Progenitor cell of endocrine pancreas (in vitro differentiated cells): ENCODE measurements at places on chromosomes 5 and 9. TPM values are rescaled to one million over a fixed set of nuclear protein-coding genes. Genes with fewer than 3 reads are reported as not detected.

DNA sequence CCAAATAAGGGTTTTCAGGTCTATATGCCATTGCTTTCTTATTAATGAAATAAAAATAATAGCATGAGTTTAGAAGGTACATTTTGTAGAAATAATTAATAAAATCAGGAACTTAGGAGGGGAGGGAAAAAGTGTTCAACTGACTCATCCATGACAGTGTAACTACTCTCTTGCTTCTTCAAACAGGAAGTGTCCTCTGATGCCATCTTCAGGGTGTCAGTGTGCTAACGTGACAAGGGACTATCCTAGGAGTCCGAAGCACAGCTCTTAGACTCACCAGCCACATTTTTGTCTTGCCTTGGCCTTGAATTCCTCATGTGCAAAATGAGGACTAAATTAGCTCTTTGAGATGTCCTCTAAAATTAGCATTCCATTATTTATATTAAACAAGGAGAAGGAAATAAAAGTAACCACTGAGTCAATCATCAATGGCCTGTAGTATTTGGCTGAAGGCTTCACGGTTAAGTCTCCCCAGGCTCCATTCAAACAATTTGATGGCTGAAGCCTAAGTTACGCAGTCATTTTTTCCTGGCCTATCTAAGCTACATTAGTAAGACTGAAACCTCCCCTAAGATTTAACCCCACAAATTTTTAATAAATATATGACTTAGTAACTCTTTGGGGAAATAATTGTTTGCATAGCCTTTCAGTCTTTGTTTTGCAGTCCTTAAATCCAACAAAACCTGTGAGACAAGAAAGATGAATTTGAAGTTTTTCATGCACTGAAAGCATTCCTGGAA is 151.1 kb downstream of the ARL15 start:
- H3K27me3 ChIP-seq: no peaks in the 10 kb centered on the region
- DNase-seq: no peak
- H3K27ac ChIP-seq: no peak overlapping the region

- no peaks in the 10 kb centered on the region for H3K36me3 ChIP-seq
- H3K4me3 ChIP-seq: no peak overlapping the region
- peaks cover 19% of the 10 kb centered on the region for H3K4me1 ChIP-seq
- H3K27ac ChIP-seq: no peak overlapping the region
Measured at GRCh38 chr5:56667692-56668091, 147.7 kb upstream of the MAP3K1 start.

DNA sequence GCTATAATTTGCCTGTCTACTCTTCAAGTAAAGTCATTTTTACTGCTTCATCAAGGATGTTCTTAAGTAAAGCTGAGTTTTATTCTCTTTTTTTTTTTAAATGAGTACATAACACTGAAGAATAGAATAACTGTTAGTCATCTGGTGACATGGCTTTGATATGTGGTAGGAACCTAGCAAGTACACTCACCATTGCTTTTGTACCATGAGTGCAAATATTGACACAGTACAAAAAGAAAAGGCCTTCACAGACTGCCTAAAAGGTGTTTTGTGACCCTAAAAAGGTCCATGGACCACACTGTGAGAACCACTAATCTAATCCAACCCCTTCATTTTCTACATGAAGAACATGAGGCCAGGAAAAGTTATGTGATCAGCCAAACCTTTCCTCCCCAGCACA is 55.0 kb downstream of the ECPAS start:
- peaks cover 15% of the 10 kb centered on the region for H3K4me1 ChIP-seq
- no peaks in the 10 kb centered on the region for H3K27me3 ChIP-seq
- no peak for DNase-seq
- H3K27ac ChIP-seq: peak overlapping the region; percentile 66
- H3K36me3 ChIP-seq: peaks cover 37% of the 10 kb centered on the region
- H3K4me3 ChIP-seq: no peak overlapping the region

DNA sequence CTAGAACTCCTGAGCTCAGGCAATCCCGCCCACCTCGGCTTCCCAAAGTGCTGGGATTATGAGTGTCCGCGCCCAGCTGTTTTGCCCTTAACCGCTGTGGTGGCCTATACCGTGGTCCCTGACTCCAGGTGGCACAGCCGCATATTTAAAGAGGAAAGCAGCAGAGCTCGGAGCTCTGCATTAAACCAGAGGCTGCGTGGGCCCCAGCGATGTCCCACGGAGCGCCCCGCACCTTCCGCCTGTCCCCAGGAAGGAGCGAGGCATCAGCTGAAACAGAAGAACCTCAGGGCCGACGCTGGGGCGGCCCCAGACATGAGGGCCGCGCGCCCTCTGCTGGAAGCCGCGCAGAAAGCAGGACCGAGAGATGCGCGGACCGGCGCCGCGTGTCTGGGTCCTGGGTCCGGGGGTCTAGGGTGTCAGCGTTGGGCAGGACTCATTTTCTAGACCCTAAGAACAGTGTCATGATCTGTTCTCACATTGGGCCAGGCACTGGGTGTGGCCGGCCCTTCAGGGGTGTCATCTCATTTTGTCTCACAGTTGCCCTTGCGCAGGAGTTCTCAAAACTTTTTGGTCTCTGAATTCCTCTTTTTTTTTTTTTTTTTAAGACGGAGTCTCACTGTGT is 37.7 kb downstream of the LAMC3 start:
- H3K4me1 ChIP-seq: no peaks in the 10 kb centered on the region
- DNase-seq: peak; percentile 63
- no peak overlapping the region for H3K27ac ChIP-seq
- H3K36me3 ChIP-seq: no peaks in the 10 kb centered on the region

DNA sequence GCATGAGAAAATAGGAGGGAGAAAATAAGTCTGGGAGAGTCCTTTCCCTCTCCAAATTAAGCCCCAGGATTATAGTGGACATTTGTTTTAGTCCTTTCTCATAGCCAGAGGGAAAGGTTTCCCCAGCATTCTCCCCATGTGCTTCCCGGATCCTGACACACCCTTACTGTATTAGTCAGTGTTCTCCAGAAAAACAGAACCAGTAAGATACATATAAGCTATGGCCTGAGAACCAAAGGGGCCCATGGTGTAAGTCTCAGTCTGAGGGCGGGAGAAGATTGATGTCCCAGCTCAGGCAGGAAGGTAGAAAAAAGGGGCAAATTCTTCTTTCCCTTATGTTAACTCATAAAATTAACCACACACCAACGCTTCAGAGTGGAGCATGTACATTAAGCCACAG is 25.6 kb upstream of the SPATA31D4 start:
- peaks cover 7% of the 10 kb centered on the region for H3K27me3 ChIP-seq
- no peak overlapping the region for H3K27ac ChIP-seq
- no peaks in the 10 kb centered on the region for H3K36me3 ChIP-seq
- DNase-seq: no peak

GRCh38 chr9:19809422-19810269 is 20.8 kb upstream of the SLC24A2 start:
- no peak for DNase-seq
- no peak overlapping the region for H3K4me3 ChIP-seq
- no peaks in the 10 kb centered on the region for H3K4me1 ChIP-seq
- no peaks in the 10 kb centered on the region for H3K27me3 ChIP-seq

GRCh38 chr9:16243798-16244197 is 626.7 kb downstream of the BNC2 start:
- DNase-seq: no peak
- no peaks in the 10 kb centered on the region for H3K27me3 ChIP-seq
- peak overlapping the region; percentile 83 for H3K27ac ChIP-seq
- H3K4me3 ChIP-seq: no peak overlapping the region
- peaks cover 11% of the 10 kb centered on the region for H3K4me1 ChIP-seq

- H3K4me1 ChIP-seq: peaks cover 2% of the 10 kb centered on the region
- H3K36me3 ChIP-seq: peaks cover 27% of the 10 kb centered on the region
- H3K4me3 ChIP-seq: no peak overlapping the region
- H3K27me3 ChIP-seq: no peaks in the 10 kb centered on the region
Measured at GRCh38 chr9:69223605-69224004, 49.5 kb downstream of the TJP2 start.

DNA sequence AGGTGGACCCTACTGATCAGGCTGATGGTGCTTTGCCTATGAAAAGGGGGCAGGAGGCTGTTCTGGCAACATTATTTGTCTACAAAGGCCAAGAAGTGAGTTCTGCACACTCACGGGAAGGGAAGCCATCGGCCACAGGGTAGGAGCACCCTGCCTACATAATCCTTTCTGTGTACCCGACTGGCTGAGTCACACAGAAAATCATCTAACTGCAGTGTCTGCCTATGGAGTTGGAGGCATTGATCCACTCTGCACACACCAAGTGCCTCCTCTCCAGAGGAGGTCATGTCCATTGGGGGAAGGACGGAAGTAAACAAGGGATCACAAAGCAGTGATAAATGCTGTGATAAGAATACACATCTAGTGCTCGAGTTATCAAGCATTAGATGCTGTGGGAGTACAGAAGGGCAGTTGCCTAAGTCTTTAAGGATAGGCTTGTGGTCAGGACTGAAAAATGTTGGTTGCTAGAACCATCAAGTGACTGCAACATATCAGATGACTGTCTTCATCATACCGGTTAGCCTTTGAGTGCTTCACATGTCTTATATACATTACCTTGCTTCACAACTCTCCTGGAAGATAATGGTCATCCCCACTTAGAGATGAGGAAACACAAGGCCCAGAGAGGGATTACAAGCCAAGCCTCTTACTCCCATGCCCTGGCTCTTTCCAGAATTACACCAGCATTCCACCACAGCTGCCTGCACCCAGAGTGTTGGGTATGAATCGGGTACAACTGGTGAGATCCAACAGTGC is 1.3 kb upstream of the SLC2A8 start:
- H3K36me3 ChIP-seq: peaks cover 1% of the 10 kb centered on the region
- H3K27ac ChIP-seq: peak overlapping the region; percentile 90
- H3K27me3 ChIP-seq: no peaks in the 10 kb centered on the region
- H3K4me1 ChIP-seq: peaks cover 17% of the 10 kb centered on the region
- peak overlapping the region; percentile 78 for H3K4me3 ChIP-seq

DNA sequence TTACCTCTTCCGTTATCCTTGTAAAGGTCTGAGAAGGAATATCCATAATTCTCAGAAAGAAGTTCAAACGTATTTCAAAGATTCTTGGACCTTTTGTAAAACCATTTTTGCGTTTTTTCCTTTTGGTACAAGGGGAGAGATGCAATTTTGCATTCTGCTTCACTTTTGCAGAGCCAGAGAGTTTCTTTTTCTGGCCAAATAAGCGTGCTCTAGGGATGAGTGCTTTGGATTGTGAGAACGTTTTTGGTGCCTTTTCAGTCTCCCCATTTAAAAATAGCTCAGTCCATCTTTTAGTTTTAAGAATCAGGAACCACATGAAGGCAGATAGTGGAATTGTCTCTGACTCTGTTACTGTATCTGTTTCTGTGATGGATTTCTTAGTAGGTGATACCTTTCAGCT is 1.5 kb downstream of the ARHGAP26 start:
- DNase-seq: no peak
- H3K4me3 ChIP-seq: peak overlapping the region; percentile 85
- peak overlapping the region; percentile 56 for H3K27ac ChIP-seq
- peaks cover 10% of the 10 kb centered on the region for H3K4me1 ChIP-seq
- peaks cover 6% of the 10 kb centered on the region for H3K27me3 ChIP-seq

GRCh38 chr5:131196331-131196730 is 25.6 kb downstream of the LYRM7 start:
- no peaks in the 10 kb centered on the region for H3K36me3 ChIP-seq
- H3K4me1 ChIP-seq: no peaks in the 10 kb centered on the region
- no peak for DNase-seq
- H3K27me3 ChIP-seq: no peaks in the 10 kb centered on the region
- H3K27ac ChIP-seq: no peak overlapping the region

DNA sequence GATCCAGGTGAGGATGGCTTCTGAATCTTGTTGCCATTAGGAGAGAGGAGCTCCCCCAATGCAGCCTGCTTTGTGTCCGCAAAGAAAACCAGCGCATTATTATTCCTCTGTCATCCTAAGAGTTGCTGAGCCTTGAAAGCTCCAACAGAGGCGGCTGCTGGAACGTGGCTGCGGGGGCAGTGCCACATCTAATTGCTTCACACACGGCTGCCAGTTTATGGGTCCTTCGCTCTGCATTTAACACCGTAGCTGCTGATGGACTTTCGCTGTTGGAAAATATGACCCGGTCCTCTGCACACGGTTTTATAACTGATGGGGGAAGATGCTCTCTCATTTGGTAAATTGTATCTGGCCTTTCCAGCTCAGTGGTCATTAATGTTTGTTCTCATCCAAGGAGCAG is 38.0 kb downstream of the ZNF622 start:
- no peak for DNase-seq
- peaks cover 24% of the 10 kb centered on the region for H3K27me3 ChIP-seq
- H3K27ac ChIP-seq: no peak overlapping the region

DNA sequence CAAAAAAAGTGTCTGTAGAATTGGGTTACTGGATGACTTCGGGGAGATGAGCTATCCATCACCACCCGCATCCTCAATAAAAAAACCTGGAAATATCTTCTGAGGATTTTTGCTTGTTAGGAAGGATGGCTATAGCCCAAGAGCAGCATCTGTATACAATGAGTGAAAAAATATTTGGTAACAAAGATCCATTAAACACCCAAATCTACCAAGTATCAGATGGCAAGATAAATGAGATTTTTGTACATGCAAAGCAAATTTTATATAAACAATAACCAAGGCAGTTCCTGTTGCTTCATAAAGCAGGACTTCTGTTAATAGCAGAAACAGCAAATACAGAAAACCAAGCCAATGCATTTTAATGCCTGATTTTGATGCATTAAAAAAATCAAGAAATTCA is 166.6 kb downstream of the SLC28A3 start:
- H3K27me3 ChIP-seq: peaks cover 17% of the 10 kb centered on the region
- no peak overlapping the region for H3K27ac ChIP-seq
- no peaks in the 10 kb centered on the region for H3K4me1 ChIP-seq

DNA sequence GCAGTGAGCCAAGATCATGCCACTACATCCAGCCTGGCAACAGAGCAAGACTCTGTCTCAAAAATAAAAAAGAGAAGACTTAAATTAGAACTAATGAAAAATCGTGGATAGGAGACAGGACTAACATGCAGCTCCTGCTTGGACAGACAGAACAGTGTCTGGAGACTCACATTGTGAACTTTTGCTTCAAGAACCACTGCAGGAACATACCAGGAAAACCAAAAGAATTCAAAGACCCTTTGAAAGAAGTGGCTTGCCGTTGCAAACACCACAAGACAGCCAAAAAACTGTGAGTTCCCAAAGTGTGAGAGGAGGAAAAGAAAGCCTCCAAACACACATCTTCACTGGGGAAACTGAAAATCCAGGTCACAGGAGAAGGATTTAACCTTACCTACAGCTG is 48.8 kb upstream of the SNAPC3 start:
- peaks cover 9% of the 10 kb centered on the region for H3K4me1 ChIP-seq
- no peak overlapping the region for H3K4me3 ChIP-seq
- no peaks in the 10 kb centered on the region for H3K27me3 ChIP-seq
- no peak overlapping the region for H3K27ac ChIP-seq
- H3K36me3 ChIP-seq: peaks cover 2% of the 10 kb centered on the region

PCDHB2 gene
- 75.5 and 80.4 TPM in 2 replicates for total RNA-seq

BTNL9 gene
- total RNA-seq: not detected in 2 replicates

ACOT12 gene
- not detected in 2 replicates for total RNA-seq

RRAGA gene
- 52.6 and 53.3 TPM in 2 replicates for total RNA-seq

CDKN2A gene
- total RNA-seq: not detected in 2 replicates

GARNL3 gene
- 21.4 and 28.3 TPM in 2 replicates for total RNA-seq

LRRC19 gene
- total RNA-seq: not detected in 2 replicates

SLC36A1 gene
- total RNA-seq: 14.2 and 14.8 TPM in 2 replicates

PHYHD1 gene
- total RNA-seq: 19.9 and 21.3 TPM in 2 replicates
